Right renal pelvis (tissue), 4 donors: ENCODE measurements at places on chromosomes 6 and 20. TPM values are rescaled to one million over a fixed set of nuclear protein-coding genes. Genes with fewer than 3 reads are reported as not detected.

The HSPA12B gene
- 14.2 TPM for polyA plus RNA-seq

The TRIM10 gene
- polyA plus RNA-seq: 0.48 TPM

The ZBTB12 gene
- 22.2 TPM for polyA plus RNA-seq

The MCHR2 gene
- 0.03 TPM for polyA plus RNA-seq

DNA sequence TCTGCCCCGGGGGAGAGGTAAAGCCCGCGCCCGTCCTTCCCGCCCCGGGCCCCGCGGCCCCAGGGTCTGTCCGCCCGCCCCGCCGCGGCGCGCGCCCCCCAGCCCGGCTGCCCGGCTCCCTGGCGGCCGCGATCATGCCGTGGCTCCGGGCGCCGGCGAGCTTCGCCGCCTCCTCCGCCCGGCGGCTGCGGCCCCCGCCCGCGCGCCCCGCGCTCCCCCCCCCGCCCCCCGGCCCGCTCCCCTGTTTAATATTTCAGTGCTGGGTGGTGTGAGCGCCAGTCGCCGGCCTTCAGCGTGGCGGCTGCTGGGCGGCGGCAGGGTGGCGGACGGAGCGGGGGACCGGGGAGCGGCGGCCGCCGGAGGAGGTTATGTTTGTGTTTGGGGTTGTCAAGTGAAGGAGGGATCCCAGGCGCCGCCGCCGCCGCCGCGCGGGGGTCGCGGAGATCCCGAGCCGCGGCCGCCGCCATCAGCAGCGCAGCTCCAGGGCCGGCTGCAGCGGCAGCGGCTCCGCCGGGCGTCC, at the start of gene HIVEP1:
HIVEP1 (plus strand) TSS at position 275 of the 520 bp plus-strand sequence. CDS start 3,317 bp downstream, outside the sequence.
- no peak for DNase-seq

DNA sequence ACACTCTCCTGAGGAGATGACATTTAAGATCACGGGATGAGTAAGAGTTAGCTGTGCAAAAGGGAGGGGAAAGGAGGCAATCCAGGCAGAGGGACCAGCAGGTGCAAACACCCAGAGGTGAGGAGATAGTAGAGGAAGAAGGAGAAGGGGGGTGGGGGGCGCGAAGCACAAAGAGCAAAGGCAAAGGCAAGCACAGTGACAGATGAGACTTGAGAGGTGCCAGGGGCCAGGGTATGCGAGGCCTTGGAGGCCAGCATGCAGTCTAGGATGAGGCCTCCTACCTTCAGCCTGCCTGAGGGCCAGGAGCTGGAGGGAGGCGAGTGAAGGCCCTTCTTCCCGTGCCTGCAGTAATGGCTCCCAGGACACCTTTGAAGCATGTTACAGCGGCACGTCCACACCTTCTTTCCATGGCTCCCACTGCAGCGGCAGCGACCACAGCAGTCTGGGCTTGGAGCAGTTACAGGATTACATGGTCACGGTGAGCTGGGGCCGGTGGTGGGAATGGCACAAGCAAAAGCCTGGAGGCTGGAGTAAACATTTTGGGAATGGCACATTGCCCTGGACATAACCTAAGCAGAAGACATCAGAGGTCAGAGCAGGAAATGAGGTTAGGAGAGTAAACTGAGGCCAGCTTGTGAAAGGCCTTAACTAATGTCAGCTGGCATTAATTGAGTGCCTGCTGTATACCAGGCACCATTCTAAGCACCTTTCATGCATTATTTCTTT, 18.6 kb downstream of the CCM2L start:
- DNase-seq: peak; percentile 42

DNA sequence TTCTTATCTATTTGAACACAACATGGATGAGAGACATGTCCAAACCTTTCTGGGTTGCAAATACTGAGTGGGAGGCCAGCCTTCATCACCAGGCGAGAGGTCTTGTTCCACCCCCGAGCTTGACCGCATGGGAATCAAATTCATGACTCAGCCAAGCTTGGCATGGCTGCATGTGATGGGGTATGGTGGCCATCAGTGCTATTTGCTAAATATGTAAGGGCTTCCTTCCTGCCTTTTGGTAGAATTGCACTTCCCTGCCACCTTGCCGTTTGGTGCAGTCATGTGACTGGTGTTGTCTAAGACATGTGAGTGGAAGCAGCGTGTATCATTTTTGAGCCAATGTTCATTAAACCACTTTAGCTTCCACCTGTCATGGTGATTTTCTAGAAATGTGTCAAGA, 508.9 kb upstream of the SULF2 start:
- DNase-seq: no peak

DNA sequence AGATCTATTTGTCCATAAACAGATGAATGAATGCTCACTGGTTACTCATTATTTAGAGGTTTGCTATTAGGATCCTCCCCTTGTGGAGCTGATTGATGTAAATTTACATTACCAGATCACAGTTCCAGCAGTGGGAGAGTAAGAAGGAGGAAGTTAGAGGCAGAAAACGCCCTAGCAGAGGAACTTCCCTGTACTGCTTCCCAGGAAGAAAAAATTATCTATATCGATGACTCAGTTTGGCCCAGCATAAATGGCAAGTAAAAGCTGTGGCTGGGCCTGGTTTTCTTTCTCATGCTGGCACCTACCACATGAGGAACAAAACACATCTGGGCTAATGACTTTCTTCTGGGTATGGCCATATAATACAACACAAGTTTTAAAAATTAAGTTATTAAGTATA, 35.7 kb downstream of the DNAAF9 start:
- no peak for DNase-seq

DNA sequence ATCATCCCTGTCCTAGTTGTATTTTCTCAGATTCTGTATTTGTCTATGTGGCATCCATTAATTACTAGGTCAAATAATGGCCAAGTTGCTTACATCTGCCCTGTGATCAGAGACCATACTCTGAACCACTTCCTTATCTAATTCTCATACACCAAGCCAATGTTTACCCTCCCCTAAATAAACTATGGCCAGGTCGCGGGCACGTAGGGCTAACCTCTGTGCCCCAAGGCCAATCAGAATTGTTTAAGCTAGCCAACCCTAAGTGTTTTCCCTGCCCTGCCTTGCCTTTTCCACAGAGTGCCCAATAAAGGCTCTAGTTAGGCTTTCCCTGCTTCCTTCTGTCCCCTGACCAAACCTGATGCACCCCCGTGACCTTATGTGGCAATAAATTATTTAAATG, 2.8 kb upstream of the CALHM4 start:
- DNase-seq: no peak

GRCh38 chr6:41571021-41571780, 25.0 kb downstream of the FOXP4 start:
- no peak for DNase-seq
